Smooth muscle cell of the pulmonary artery (primary cell): ENCODE measurements at places on chromosomes 12 and 14. TPM values are rescaled to one million over a fixed set of nuclear protein-coding genes. Genes with fewer than 3 reads are reported as not detected.

The EPYC gene
- not detected in 2 replicates for total RNA-seq

The DAO gene
- total RNA-seq = not detected in 2 replicates

The TMEM19 gene
- total RNA-seq = 27.0 and 44.0 TPM in 2 replicates

The KLRF1 gene
- total RNA-seq = not detected in 2 replicates

The MANSC1 gene
- 3.9 and 4.6 TPM in 2 replicates for total RNA-seq

The GLT8D2 gene
- total RNA-seq = 41.9 and 43.5 TPM in 2 replicates

The RHOJ gene
- total RNA-seq = 5.0 and 11.6 TPM in 2 replicates

The SLC38A4 gene
- total RNA-seq = 0.39 and 0.56 TPM in 2 replicates

The KRT74 gene
- not detected in 2 replicates for total RNA-seq

The MMP14 gene
- 445 and 1,032 TPM in 2 replicates for total RNA-seq

The RERGL gene
- 0.65 TPM in 1 of 2 replicates, not detected in the other for total RNA-seq

The ISM2 gene
- total RNA-seq = 0.52 and 3.2 TPM in 2 replicates

The SLC17A8 gene
- total RNA-seq = not detected in 2 replicates

The SIRT4 gene
- total RNA-seq = 1.5 and 2.0 TPM in 2 replicates

The SRGAP1 gene
- total RNA-seq = 17.6 and 18.4 TPM in 2 replicates

The SERPINA1 gene
- not detected in 2 replicates for total RNA-seq

The DBX2 gene
- not detected in 2 replicates for total RNA-seq

The C3AR1 gene
- total RNA-seq = 0.07 and 0.17 TPM in 2 replicates

The TESPA1 gene
- not detected in 2 replicates for total RNA-seq

The PDE3A gene
- 44.1 and 108 TPM in 2 replicates for total RNA-seq

The TMEM132D gene
- not detected in 2 replicates for total RNA-seq

The RPS6KL1 gene
- 0.13 and 0.43 TPM in 2 replicates for total RNA-seq

The CLEC1B gene
- not detected in 2 replicates for total RNA-seq

The SSTR1 gene
- total RNA-seq = 6.2 and 14.5 TPM in 2 replicates

The COPZ1 gene
- total RNA-seq = 111 and 116 TPM in 2 replicates

The KCNK10 gene
- total RNA-seq = not detected in 2 replicates

The KRT5 gene
- 0.52 and 1.8 TPM in 2 replicates for total RNA-seq

The EIF5 gene
- 134 and 227 TPM in 2 replicates for total RNA-seq

The EML5 gene
- total RNA-seq = 0.13 and 0.20 TPM in 2 replicates

The ADAMTS20 gene
- total RNA-seq = not detected in 2 replicates

The P2RX7 gene
- total RNA-seq = 0.46 and 1.3 TPM in 2 replicates

The LMNTD1 gene
- total RNA-seq = 0.39 and 0.63 TPM in 2 replicates

The ANKS1B gene
- 1.9 and 6.1 TPM in 2 replicates for total RNA-seq

The LTB4R2 gene
- 3.0 and 4.8 TPM in 2 replicates for total RNA-seq

The LRRC9 gene
- not detected in 2 replicates for total RNA-seq

The TDRD9 gene
- 1.3 and 8.5 TPM in 2 replicates for total RNA-seq

The GPD1 gene
- total RNA-seq = 0.13 and 0.20 TPM in 2 replicates

The LRP1-AS gene
- total RNA-seq = 0.20 TPM in 1 of 2 replicates, not detected in the other

The SARNP gene
- 44.2 and 48.0 TPM in 2 replicates for total RNA-seq

The SAV1 gene
- 22.9 and 26.7 TPM in 2 replicates for total RNA-seq

The PUS1 gene
- total RNA-seq = 7.4 and 15.7 TPM in 2 replicates

The KCNK13 gene
- total RNA-seq = 0.07 and 0.20 TPM in 2 replicates

The PROX2 gene
- not detected in 2 replicates for total RNA-seq

The KRT82 gene
- total RNA-seq = not detected in 2 replicates

The KLHL33 gene
- 0.03 and 0.07 TPM in 2 replicates for total RNA-seq

The EPS8 gene
- 117 and 237 TPM in 2 replicates for total RNA-seq
